ENCODE measurements at places on chromosomes 16 and 17.
A peak's percentile ranks its signal among the peaks of the same experiment; 100 is the strongest.

GRCh38 chr17:42520540-42520951 is 15.5 kb upstream of the NAGLU start:
- no peak for DNase-seq

DNA sequence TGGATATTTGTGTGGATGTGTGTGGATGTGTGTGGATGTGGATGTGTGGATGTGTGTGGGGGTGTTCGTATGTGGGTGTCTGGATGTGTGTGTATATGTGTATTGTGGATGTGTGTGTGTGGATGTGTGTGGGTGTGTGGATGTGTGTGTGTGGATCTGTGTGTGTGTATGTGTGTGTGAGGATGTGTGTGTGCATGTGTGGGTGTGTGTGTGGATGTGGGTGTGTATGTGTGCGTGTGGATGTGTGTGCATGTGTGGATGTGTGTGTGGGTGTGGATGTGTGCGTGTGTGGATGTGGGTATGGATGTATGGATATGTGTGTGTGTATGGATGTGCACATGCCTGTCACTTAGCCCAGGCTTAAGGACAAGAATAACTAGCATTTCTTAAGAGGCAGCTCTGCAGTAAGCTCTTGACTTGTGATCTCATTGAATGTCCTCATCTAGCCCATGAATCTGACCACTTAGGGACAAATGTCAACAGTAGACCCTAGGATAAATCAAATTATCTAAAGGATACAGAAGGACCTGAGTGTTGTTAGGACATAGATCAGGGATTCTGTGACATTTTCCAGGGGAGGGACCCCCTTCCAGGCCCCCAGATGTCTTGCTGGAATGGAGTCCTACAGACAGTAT is 83.5 kb downstream of the BMERB1 start:
- no peak for DNase-seq

DNA sequence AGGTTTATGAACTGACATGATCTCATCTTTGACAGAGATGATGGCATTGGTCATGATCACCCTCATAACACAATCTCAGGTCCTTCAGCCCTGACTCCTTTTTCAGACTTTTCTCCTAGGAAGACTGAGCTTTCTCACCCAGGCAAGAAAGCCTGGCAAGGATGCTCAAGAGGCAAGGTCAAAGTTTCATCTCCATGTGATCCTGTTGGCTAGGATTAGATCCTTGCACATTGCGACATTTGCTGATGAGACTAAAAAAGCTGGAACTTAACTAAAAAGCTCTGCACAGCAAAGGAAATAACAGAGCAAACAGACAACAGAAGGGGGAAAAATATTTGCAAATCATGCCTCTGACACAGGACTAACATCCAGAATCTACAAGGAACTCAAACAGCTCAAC is 444.1 kb upstream of the PSMD7 start:
- DNase-seq, result no peak

DNA sequence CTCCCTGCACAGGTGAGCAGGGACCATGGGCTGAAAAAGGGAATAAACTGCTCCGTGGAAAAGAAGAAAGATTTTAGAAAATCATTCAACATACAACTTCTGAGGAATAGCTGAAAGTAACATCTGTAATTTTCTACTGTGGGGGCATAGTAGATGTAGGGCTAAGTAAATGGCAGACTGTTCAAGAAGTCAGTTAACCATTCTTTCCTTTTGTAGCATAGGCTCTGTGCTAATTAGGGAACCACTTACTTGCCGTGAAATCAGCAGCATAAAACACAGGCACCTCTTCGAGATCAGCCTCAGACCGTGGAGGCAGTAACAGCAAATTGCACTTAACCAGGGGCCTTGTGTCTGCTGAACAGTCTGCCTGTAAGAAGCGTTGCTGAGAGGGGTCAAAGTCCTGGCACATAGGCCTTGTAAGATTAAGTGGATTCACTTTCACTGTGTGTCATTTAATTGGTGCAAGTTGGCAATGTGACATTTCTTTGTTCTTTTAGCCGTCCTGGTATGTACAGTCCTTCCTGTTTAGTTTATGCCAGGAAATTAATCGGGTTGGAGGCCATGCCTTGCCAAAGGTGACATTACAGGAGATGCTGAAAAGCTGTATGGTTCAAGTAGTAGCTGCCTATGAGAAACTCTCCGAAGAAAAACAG is 10.4 kb downstream of the COG1 start:
- no peak for DNase-seq

DNA sequence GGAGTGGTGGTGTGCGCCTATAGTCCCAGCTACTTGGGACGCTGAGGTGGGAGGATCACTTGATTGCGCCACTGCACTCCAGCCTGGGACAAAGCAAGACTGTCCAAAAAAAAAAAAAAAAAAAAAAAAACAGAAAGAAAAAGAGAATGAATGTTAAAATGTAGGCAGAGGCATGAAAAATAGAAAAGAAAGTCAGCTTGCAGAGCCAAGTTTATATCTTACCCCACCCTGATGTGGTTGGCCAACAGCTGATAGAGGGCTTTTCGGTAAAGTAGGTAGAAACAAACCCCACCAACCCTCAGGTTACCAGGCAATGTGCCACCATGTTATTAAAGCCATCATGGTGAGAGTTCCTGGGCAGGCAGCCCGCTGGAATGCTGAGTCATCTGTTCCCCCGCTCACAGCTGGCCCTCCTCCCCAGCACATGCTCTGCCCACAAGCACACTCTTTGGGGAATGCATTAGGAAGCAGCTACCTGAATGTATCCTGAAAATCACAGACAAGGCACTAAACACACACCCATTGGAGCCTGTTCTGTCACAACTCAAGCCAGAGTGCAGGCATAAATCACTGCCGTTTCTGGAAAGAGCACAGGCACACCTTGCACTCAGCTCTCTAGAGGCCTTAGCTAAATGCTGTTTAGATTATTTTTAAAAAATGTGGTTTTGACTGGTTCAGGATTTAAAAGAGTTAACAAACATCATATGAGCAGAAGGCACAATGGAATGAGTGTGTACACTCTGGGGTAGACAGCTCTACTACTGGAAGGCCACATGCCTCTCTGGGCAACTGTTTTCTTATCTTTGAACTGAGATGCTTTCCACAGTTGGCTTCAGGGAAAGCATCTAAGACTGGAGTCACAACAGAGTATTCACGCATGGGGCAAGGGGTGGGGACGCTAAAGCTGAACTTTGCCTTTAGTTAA is 128.5 kb downstream of the PARN start:
- peak; percentile 75 for DNase-seq

DNA sequence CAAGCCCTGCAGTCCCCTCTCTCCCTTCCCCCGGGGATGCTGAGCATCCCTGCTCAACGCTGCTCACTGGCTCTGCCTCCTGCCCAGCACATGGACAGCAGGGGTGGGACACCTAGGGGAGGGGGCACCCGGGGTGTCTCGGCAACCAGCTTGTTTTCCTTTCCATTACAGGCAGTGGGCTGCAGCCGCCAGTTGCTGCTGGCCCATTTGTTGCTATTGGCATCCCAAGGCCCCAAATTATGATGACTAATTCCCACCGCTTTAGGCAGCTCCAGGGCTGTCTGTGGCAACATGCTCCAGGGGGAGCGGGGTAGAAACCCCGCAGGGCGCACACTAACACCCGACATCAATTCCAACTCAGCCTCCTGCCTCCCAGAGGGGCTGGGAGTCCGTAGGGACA is 4.9 kb downstream of the SDK2 start:
- no peak for DNase-seq

GRCh38 chr17:34607917-34608316 is 28.5 kb downstream of the TMEM132E start:
- DNase-seq, result no peak

DNA sequence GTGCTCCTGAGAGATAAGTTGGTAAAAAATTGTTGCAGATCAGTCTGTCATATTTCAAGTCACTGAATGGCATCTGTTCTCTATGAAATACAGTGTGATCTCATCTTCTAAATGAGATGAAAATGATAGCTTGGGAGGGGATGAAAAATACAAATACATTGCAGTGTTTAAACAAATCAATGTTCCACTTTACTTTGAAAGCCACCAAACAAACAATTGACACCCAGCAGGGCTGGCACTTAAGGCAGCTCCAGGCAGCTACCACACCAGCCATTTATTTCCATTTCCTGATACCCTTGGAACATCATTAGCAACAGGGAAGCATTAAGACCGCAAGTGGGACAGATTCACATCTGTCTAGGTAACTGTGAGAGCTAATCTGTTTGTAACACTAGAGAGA is 827.6 kb upstream of the KIF2B start:
- DNase-seq, result no peak

- peak; percentile 94 for DNase-seq
These were observed 13.9 kb upstream of the PMP22 start for GRCh38 chr17:15278924-15279477.

DNA sequence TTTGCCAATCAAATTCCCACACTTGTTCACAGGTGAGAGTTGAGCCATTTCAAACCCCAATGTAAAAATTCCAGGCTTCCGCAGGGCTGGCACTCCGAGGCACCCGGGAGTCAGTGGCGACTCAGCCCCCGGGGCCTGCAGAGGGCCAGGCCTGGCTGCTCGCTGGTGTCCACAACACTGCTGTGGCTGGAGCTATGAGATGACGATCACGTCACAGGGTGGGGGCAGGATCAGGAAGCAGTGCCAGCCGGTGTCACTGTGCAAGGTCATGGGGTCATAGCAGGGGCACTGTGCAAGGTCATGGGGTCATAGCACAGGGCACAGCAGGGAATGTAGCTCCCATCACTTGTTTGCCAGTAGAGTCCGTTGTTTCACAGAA is 7.8 kb downstream of the VPS4A start:
- no peak for DNase-seq

DNA sequence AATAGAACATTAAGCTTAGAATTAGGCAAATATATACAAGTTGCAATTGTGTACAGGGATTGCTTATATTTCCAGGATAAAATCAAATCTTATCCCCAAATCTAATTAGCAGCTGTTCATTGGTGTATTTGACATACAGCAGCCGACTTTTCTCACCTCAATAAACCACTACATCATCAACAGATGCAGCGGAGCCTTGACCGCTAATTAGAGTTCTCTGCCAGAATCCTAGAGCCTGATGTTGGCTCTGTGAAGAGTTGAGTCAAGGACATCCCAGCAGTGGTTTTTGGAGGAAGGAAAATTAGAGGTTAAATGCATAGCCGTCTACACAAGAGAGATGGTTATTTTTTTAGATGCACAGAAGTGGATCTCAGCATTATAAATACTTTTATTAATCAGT is 221.9 kb upstream of the CACNG5 start:
- no peak for DNase-seq

All from epithelial cell of proximal tubule (primary cell).